Activated CD8-positive, alpha-beta memory T cell treated with anti-CD3 and anti-CD28 coated beads, Interleukin-2, amount 50 U/mL, for 4 hours (primary cell): ENCODE measurements at places on chromosomes 3 and 15.

- no peak for DNase-seq
These were observed 6.2 kb downstream of the TNIK start for GRCh38 chr3:171454041-171454440.

- no peak for DNase-seq
These were observed 34.5 kb upstream of the VILL start for GRCh38 chr3:37955918-37956707.

- no peak for DNase-seq
These were observed 134.6 kb upstream of the TP63 start for GRCh38 chr3:189496375-189497138.

DNA sequence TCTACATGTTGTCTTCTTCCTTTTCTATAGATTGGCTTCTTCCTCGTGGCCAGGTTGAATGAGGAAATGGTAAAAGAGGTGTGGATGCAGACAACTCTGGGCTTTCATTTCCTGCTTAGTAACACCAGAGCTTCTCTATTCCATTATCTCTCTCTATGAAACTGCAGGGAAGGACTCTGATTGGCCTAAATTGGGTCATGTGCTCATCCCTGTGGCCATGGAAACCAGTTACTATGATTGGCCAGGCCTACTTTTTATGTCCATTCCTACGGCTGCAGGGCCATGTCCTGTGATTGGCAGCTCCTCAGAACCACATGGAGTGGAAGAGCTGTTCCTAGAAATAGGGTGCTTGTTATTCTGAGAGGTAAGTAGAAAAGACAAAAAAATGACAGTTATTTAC, 486.9 kb upstream of the ADAMTS9 start:
- DNase-seq, result no peak

DNA sequence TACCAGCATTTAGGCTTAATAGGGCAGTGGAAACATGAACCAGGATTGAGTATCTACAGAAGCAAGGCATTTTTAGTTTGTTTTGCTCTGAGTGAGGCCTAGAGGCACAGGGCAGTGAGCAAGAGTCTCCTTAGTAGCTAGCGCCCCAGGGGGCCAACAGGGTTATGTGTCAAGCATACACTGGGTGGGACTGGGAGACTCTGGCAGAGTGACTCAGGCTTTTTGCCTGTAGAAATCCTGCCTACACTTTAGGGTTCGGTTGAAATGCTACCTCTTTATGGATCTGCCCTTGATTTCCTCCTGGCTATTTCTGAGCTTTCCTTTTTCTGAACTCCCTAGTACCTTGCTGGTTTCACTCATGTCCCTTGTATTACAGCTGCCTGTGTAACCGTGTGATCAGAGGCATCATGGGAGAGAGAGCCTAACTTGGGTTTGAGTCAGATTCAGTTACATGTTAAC, 72.2 kb downstream of the TOP2B start:
- DNase-seq, result no peak

- no peak for DNase-seq
These were observed 45.6 kb downstream of the SST start for GRCh38 chr3:187624588-187624987.
